ENCODE measurements at places on chromosomes 2 and 18.
A peak's percentile ranks its signal among the peaks of the same experiment; 100 is the strongest.

GRCh38 chr2:65918760-65919187 is 486.4 kb upstream of the SPRED2 start:
- no peak for DNase-seq

DNA sequence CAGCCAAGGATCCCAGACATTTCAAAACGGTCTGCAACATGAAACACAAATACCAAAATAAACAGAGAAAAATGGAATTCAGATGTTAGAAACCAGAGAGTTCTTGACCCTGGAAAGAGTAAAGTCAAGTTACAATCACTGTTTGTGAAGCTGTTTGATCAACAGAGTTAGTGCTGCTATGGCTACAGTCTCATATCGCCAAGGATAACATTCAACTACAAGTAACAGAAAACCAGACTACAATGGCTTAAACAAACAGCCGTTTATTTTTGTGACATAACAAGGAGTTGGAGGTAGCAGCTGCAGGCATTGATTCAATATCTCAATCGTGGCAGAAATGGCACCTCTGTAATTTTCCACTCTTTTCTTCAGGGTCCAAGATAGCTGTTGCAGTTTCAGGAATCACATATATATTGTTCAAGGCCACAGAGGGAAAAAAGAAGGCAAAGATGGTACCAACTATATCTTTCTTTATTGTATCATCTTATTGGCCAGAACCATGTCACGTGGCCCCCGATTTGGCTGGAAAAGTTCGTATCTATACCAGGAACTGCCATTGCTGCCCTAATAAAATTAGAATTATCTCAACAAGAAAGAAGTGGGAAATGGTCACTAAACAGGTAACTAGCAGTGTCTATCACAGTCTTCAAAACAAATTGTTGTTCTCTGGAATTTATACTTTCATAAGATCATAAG is 17.7 kb upstream of the HNRNPLL start:
- no peak for DNase-seq

DNA sequence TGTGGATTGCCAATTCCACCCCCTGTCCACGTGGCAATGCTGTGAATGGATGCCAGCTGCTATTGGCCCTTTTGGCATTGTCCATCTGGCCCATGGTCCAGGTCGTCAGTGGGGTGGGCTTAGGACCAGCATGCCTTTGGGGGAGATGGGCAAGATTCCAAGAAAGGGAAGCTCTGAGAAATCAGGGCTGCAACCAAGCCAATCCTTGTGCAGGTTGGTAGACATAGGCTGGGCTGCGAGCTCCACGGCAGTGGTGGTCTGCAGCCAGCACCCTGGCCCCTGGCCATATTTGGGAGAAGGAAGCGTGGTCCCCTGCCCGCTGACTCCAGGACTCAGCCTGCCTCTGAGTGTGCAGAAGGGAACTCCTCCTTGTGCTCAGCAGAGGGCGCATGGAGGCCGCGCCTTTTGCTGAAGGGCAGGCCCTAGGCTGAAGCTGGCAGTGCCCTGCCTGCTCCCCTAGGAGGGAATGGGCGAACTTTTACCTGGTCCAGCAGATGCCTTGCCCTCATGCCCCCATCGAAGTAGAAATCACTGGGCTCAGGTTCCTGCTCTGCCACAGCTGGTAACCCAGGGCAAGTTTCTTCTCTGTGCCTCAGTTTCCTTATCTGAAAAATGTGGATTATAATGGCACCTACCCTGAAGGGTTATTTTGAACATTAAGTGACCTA is 5.4 kb downstream of the SPR start:
- peak; percentile 42 for DNase-seq

DNA sequence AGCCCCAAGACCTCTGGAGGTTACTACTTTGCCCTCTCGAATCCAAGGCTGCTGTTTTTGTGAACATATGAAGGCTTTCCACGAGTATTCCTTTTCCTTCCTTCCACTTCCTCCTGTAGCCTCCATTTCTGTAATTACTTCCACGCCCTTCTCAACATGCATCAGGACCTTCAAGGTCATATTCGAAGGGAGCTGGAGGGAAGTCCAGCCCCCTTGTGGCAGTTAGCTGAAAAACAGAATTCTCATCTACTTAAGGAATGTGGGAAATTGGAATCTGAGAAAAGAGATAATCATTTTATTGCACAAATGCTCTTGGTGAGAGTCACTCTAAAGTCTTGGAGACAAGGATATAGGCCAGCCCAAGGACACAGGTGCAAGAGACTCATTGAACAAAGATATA is 1000.2 kb downstream of the TDRD15 start:
- no peak for DNase-seq

GRCh38 chr2:51638811-51639210 is 606.9 kb upstream of the NRXN1 start:
- no peak for DNase-seq

DNA sequence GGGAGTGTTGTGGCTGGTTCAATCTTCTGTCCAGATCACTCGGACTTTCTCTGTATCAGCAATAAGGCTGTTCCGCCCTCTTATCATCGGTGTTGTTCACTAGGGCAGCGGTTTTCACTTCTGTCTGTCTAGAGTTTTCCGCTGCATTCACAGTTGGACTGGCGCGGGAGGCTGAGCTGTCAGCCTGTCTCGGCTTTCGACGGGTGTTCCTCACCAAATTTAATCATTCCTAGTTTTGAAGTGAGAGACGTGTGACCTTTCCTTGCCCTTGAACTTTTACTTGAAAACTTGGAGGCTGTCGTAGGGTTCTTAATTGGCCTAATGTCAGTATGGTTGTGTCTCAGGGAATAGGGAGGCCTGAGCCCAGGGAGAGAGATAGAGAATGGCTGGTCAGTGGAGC is 108.3 kb downstream of the NFATC1 start:
- DNase-seq = no peak

DNA sequence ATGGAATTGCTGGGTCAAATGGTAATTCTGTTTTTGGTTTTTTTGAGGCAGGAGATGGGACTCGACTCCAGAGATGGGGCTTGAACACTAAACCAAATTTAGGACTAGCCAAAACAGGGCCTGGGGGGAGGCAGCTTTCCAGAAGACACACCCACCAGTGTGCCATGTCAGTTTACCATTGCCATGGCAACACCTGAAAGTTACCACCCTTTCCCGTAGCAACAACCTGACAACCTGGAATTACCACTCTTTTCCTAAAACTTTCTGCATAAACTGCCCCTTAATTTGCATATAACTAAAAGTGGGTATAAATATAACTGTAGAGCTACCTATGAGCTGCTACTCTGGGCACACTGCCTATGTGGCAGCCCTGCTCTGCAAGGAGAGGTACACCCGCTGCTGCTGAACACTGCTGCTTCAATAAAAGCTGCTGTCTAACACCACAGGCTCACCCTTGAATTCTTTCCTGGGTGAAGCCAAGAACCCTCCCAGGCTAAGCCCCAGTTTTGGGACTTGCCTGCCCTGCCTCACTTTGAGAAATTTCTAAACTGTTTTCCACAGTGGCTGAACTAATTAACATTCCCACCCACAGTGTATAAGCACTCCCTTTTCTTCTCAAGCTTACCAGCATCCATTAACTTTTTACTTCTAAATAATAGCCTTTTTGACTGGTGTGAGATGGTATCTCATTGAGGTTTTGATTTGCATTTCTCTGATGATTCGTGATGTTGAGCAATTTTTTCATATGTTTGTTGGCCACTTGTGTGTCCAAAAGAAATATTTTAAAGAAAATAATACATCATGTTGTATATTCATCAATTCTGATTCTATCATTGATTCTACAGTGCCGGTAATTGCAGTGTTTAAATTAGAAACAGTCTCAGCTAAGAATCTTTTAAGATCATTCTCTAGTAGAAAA is 10.6 kb downstream of the CDK15 start:
- no peak for DNase-seq

DNA sequence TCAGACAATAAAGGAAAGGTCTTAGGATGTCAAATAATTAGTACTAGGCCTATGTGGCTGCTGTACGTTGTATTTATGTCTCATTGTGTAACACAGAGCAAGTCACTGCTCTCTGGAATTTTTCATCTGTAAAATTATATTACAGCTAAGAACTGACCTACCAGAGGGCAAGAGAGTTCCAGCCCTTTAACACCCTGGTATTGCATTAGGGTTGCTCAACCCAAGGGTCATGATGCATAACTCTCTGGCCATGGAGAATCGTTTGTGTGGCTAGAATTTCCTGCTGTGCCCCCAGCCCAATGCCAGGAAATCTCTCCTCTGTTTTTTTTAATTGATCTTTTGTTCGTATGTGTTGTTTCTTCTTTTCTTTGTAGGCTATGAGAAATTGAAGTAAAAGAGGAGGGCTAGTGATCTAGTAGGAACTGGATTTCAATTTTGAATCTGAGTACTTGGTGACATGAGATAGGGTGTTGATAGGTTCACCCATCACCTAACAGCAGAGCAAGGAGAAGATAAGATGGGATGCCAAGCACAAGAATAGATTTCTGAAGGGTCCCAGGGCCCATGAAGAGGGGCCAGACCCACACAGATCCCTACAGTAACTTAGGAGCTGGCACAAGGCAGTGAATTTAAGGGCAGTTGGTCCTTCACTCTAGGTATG is 571.2 kb upstream of the TNP1 start:
- DNase-seq = no peak

DNA sequence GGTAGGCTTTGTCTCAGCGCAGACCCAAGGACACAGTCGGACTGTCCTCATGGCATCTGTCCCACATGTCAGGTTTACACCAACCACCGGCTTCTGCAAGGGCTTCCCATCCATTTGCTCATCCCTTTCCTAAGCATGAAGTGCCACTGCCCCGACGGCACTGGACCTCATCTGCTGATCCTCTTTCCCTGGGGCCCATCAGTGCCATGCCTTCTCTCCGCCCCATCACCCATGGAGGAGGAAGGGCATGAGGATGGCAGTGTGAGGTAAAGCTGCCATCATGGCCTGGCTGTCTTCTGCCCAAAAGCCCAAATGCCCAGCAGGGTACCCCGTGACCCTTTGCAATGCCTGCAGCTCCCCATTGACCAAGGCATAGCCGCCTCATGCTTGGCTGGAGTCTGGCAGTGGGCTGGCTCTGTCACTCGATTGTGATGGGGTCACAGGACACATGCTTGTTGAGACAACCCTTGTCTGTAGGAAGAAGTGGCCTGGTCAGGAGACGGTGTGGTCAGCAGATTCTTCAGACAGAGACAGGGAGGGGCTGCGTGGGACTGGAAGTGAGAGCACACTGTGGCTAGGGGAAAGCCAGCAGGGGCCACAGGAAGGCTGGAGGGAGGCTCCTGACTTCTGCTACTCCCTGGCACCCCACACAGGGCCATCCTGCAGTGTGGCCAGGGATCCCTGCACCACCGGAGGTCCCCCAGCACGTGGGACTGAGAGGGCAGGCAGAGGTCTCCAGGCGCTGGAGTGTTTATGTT is 493.7 kb upstream of the HS6ST1 start:
- DNase-seq = no peak

GRCh38 chr2:20422402-20423271 is 24.2 kb upstream of the RHOB start:
- DNase-seq = peak; percentile 25

GRCh38 chr18:12657684-12658425 is at the start of gene SPIRE1:
Gene SPIRE1 (minus strand): TSS chr18:12658107. CDS start chr18:12657866, 241 bp downstream.
- DNase-seq = peak; percentile 77

DNA sequence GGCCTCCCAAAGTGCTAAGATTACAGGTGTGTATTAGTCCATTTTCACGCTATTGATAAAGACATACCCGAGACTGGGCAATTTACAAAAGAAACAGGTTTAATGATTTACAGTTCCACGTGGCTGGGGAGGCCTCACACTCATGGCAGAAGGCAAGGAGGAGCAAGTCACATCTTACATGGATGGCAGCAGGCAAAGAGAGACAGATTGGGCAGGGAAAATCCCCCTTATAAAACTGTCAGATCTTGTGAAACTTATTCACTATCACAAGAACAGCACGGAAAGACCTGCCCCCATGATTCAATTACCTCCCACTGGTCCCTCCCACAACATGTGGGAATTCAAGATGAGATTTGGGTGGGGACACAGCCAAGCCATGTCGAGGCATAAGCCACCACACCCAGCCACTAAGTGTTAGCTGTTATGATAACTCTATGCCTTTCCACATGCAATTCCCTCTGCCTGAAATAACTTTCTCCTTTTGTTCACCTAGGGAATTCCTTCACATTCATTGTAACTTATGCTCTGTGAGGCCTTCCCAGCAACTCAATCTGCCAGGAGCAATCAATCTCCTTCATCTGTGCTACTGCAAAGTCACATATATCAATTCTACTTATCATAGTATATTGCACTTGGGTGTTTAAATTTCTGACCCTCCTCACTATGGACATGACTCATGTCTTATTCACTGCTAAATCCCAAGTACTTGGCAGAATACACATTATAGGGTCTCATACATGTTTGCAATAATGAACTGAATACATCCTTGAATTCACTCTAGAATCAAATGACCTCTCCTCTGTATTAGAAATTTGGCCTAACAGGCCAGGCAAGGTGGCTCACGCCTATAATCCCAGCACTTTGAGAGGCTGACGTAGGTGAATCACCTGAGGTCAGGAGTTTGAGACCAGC is 7.4 kb downstream of the MCEE start:
- no peak for DNase-seq

- DNase-seq = no peak
Measured at GRCh38 chr2:30127016-30127893, 19.6 kb upstream of the YPEL5 start.

DNA sequence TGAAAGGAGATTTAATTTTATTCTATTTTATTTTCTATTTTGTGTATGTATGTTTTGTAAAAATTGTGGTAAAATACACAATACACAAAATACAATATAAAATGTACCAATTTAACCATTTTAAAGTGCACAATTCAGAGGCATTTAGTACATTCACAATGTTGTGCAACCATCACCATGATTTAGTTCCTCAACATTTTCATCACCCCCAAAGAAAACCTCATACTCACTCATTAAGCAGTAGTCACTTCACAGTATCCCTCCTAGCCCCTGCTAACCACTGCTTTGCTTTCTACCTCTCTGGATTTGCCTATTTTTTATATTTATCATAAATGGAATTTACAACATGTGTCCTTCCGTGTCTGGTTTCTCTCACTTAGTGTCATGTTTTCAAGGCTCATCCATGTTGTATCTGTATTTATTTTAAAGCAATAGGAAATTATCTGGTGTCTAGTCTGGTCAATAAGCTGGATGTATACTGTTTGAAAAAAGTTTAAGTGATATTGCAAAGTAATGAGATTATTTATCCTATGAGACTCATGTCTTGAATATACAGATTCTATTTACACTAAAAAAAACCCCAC is 77.9 kb upstream of the GLS start:
- no peak for DNase-seq

DNA sequence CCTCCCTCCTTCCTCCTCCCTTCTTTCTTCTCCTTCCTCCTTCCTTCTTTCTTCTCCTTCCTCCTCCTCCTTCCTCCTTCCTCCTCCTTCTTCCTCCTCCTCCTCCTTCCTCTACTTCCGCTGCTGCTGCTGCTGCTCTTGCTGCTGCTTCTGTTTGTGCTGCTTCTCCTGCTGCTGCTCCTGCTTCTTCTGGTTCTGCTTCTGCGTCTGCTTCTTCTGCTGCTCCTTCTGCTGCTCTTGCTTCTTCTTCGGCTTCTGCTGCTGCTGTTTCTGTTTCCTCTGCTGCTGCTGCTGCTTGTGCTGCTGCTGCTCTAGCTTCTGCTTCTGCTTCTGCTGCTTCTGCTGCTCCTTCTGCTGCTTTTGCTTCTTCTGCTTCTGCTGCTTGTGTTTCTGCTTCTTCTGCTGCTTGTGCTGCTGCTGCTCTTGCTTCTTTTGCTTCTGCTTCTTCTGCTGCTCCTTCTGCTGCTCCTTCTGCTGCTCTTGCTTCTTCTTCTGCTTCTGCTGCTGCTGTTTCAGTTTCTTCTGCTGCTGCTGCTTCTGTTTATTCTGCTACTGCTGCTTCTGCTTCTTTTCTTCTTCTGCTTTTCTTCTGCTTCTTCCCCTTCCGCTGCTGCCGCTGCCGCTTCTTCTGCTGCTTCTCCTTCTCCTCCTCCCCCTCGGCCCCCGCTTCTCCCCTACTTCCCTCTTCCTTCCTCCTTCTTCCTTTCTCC is 8.6 kb downstream of the SNRNP27 start:
- DNase-seq = no peak

- DNase-seq = peak; percentile 9
Measured at GRCh38 chr18:49898421-49898820, 85.1 kb upstream of the ACAA2 start.
